Fibroblast of skin of right biceps (primary cell): ENCODE measurements at places on chromosomes 11 and 22.

DNA sequence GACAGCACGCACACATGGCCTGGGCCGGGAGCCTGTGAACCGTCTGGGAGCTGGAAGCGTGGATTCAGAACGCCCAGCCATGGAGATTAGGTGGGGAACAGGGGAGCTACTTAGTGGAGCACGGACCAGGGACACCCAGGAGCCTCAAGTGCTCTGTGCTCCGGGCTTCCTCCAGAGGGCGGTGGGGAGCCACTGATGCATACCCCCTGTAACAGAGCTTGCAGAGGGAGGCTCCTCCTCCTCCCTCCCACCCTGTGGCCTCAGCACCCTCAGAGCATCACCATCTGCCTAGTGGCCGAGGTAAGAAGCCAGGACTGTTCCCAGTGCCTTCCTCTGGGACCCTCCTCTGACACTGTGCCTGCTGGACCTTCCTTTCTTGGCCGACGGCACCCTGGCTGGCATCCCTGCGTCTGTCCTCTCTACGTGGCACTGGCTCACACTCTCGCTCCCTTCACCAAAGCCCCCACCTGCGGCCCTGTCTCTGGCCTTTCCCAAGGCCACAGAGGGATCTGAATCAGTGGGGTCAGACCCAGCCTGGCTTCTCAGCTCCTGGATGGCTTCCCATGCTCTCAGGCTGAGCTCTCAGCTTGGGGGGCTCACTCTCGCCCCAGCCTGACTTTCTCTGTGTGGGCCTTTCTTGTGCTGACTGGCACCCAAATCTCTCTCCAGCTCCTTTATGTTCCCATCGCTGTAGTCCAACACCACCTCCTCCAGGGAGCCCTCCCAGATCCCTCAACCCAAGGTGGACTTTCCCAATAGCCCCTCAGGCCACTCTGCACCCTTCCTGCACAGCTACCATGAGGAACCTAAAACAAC lies 780.9 kb downstream of the BRD1 start:
- DNase-seq = peak; percentile 7

- no peak for DNase-seq
Measured at GRCh38 chr11:80900265-80900664, 1459.4 kb upstream of the TENM4 start.

- DNase-seq = no peak
Measured at GRCh38 chr11:12169822-12170221, 59.4 kb downstream of the MICAL2 start.

DNA sequence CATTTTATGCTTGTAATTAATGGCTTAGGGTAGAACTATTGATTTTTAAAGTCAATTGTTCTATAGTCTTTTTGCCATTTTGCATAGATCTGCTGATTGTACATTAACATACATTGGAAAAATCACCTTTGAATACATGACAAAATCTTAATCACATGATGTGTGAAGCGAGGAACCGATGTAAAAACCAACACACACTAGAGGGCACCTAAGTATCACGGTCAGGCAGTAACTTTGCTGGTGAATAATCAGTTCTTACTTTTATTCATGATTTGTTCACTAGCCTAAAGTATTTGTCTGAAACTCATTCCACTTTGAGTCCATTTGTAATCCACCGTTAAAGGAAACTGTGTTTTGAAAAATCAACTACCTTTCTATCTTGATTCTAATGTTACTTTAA lies 28.2 kb downstream of the JHY start:
- peak; percentile 13 for DNase-seq

DNA sequence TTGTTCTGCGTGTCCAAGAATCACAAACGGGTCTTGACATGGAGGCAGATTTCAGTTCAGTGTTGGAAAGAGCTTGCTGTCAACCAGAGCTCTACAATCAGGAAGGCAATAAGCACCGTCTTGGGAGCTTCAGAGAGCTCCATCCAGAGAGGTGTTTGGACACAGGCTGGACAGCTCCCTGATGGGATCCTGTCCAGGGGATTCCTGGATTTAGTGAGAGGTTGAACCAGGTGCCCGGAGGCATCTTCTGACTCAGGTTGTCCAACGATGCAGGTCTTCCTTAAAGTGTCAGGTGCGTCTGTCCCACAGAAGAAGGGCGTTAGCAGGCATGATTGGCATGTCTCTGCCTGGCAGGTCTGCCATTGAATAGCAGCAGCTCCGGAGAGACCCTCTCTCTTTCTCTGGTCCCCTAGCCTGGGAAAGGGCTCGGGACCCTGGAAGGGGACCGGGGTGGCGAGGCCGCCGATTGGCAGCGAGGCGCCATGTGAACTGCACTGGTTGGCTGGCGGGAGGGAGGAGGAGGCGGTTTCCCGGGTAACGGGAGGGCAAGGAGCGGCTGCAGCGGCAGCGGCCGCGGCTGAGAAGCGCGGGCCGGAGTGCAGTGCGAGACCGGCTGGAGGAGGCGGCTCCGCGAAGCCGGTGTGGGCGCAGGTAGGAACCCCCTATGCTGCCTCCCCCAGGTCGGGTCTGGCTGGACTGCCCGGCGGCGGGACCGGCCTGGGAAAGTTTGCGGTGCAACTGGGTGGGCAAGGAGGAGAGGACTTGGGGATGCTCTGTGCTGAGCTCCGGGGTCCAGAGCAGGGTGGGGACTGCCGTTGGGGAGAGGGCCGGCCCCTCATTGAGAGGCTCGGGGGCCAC lies 104.1 kb upstream of the E2F8 start:
- DNase-seq = peak; percentile 54

DNA sequence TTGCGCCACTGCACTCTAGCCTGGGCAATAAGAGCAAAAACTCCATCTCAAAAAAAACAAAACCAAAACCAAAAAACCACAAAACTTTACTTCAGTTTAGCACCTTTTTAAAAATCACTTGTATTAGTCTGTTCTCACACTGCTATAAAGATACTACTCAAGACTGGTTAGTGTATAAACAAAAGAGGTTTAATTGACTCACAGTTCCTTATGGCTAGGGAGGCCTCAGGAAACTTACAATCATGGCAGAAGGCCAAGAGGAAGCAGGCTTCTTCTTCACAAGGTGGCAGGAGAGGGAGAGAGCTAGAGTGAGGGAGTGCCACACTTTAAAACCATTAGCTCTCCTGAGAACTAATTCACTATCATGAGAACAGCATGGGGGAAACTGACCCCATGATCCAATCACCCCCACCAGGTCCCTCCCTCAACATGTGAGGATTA lies 261.3 kb downstream of the TMEM135 start:
- DNase-seq = peak; percentile 4

DNA sequence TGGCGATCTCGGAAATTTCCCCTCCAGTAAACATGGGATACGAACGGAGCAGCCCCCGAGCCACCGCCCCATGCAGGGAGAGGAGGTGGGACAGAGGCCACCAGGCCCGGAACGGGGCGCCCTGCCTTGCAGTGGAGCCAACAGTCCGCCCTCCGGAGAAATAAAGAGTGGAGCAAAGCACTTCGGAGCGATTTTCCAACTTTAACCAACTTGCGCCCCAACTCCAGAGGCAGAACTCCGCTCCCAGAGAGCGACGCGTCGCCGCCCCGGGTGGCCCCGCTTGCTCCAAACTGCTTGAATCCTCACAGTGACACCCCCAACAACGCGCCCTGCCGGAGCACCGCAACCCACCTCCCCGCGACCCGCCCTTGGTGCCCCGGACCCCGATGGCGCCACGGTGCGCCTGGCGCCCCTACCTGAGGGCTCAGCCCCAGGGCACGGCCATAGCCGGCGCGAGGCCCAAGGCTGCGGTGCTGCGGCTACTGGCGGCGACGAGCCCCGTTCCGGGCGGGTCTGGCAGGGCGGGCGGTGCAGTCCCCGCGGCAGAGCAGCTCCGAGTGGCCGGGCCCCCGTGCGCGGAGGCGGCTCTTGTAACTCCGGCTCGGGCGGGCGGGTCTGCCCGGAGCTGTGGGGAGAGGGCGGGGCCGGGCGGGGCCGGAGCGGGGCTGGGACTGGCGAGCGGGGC lies at the start of gene AHNAK:
Gene AHNAK (minus strand): TSS at position 563 of the 685 bp plus-strand sequence. CDS start 10,708 bp downstream, outside the sequence.
- DNase-seq = peak; percentile 68

DNA sequence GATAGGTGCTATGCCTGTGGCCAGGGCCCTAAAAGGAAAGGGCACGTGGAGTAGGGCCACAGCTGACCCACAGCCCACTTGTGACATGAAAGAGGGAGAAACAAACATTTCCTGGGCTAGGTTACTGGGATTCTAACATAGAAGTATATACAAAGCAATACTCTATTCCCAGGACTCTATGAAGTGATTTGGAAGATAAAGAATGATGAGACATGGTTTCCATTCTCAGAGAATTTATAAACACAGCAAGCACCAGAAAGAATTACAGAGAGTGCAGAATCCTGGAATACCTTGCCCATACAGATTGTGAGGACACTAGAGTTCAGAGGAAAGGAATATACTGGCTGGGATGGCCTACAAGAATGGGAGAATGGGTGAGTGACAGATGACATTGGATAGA lies 86.4 kb downstream of the KIRREL3 start:
- DNase-seq = no peak

- DNase-seq = no peak
Measured at GRCh38 chr11:130815956-130816355, 100.3 kb downstream of the SNX19 start.

GRCh38 chr11:62909107-62909894 lies 11.9 kb downstream of the CHRM1 start:
- DNase-seq = peak; percentile 74

DNA sequence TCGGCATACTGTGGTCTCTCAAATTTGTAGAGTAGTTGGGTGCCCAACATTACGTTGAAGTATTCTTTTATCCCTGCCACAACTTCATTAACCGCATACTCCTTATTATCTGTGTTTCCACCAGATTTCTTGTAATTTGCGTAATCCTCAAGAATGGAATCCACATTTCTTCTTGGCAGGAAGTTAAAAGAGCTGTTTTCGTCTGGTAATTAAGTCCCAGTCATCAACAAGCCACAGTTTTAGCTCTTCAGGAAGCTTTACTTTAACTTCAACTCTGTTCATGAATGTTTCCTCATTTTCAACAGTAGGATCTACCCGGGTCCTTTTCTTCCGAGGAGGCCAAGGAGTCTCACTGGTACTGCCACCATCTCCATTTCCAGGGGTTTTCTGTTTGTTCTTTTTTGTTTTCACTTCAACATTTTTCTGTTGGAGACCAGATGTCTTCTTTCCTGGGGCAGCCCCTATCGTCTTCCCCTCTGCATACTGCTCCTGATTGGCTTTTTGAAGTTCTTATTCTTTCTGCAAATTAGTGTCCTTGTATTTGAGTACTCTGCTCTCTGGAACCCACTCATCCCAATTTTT lies 30.3 kb downstream of the PDE3B start:
- DNase-seq = peak; percentile 17

DNA sequence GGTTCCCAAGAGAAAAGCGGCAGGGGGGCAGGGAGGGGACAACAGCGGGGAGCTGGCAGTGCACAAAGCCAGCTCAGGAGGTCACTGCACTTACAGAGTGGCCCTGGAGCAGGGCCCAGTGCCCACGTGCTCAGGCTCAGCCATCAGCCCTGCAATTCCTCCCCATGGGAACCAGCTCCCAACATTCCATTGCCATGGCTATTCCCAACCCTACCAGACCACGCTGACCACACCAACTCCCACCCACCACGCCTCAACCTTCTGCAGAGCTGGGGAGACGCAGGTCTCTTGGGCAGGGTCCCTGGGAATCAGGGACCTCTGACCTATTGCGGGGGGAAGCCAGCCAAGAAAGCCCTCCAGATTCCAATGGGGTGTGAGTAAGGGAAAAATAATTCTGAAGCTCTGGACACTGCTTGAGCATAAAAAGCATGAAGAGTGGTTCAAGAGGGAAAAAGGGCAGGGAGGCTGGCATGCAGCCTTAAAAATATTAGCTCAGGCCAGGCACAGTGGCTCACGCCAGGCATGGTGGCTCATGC lies 38.3 kb upstream of the TFIP11 start:
- peak; percentile 87 for DNase-seq
